ENCODE measurements at places on chromosomes 5 and 9. TPM values are rescaled to one million over a fixed set of nuclear protein-coding genes. Genes with fewer than 3 reads are reported as not detected.

The BAAT gene
- 0.23 TPM for total RNA-seq

The CDK9 gene
- 54.9 TPM for total RNA-seq

The RASEF gene
- total RNA-seq = 8.1 TPM

The PAPPA gene
- 30.6 TPM for total RNA-seq

The KLF4 gene
- total RNA-seq = 27.2 TPM

The FLT4 gene
- total RNA-seq = 4.9 TPM

The GNA14 gene
- total RNA-seq = not detected

The IFNK gene
- not detected for total RNA-seq

The RNF183 gene
- not detected for total RNA-seq

The IL4 gene
- total RNA-seq = not detected

The C9orf153 gene
- total RNA-seq = not detected

The C9orf50 gene
- 0.36 TPM for total RNA-seq

The SH3GL2 gene
- not detected for total RNA-seq

The C5orf52 gene
- not detected for total RNA-seq

The IL5 gene
- total RNA-seq = not detected

The LEAP2 gene
- 0.90 TPM for total RNA-seq

The CD74 gene
- not detected for total RNA-seq

The PKD2L2 gene
- 0.07 TPM for total RNA-seq

The JAKMIP2 gene
- total RNA-seq = not detected

The C1QTNF3 gene
- 0.26 TPM for total RNA-seq

The HTR1A gene
- not detected for total RNA-seq

The TXNDC8 gene
- total RNA-seq = not detected

The ANKDD1B gene
- not detected for total RNA-seq

The FOXD1 gene
- 12.2 TPM for total RNA-seq

The TTC1 gene
- total RNA-seq = 71.3 TPM

The CYLC2 gene
- total RNA-seq = not detected

The ARL14EPL gene
- 0.19 TPM for total RNA-seq

The PDE6A gene
- total RNA-seq = 0.42 TPM

The CCDC192 gene
- total RNA-seq = not detected

The TRIO gene
- total RNA-seq = 103 TPM

The POU5F2 gene
- total RNA-seq = not detected

The TRPM3 gene
- total RNA-seq = not detected

All from A549 treated with Mapracorat at 1 μM for 4 hours (cell line).